ENCODE measurements at places on chromosomes 1 and 21.

GRCh38 chr1:15002325-15002724 is 151.2 kb upstream of the TMEM51 start:
- DNase-seq: no peak

- no peak for DNase-seq
Observed at GRCh38 chr1:198903203-198903602, 264.4 kb downstream of the PTPRC start.

DNA sequence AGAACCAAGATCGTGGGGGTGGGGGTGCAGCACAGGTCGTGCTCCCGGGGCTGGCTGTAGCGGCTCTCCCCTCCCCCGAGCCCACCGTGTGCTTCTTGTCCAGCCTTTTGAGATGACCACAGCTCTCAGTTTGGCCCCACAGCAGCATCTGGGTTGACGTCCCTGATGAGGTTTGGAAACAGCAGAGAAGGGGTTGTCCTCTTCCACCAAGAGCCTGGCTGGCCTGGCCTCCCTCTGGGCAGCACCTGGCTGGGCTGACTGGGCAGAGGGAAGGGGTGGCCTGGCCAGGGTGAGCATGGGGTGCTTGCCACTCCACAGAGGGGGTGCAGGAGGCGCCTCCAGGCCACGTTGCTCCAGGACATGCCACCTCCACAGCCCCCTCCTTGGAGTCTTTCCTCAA is 61.5 kb downstream of the SKI start:
- no peak for DNase-seq

GRCh38 chr1:12184008-12184681 is 17.4 kb downstream of the TNFRSF1B start:
- no peak for DNase-seq

- DNase-seq: no peak
Observed at GRCh38 chr1:225342695-225343094, 85.1 kb downstream of the LBR start.

DNA sequence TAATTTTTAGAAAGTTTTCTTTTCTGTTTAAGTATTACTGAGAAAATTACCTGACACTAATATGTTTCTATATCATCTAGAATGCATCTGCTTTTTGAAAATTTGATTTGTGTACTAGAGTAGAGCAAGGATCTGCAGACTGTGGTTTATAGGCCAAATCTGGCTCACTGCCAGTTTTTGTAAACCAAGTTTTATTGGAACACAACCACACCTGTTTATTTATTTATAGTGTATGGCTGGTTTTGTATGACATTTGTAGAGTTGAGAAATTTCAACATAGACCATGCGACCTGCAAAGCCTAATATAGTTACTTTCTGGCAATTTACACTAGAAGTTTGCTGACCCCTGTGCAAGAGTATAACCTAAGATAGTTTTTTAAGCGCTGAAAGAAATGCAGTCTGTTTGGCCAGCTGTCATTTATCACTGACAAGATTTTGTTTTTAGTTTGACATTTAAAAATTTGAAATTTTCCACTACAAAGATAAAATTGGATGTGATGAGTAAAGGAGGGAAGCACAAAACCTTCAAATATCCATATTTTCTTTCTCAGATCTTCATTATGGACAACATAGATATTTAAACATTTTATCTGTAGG is 36.1 kb upstream of the CACYBP start:
- DNase-seq: peak; percentile 18
